ENCODE measurements at places on chromosomes 12 and 14.
A peak's percentile ranks its signal among the peaks of the same experiment; 100 is the strongest.

- no peak for DNase-seq
Observed at GRCh38 chr14:69156224-69156623, 3.3 kb upstream of the DCAF5 start.

DNA sequence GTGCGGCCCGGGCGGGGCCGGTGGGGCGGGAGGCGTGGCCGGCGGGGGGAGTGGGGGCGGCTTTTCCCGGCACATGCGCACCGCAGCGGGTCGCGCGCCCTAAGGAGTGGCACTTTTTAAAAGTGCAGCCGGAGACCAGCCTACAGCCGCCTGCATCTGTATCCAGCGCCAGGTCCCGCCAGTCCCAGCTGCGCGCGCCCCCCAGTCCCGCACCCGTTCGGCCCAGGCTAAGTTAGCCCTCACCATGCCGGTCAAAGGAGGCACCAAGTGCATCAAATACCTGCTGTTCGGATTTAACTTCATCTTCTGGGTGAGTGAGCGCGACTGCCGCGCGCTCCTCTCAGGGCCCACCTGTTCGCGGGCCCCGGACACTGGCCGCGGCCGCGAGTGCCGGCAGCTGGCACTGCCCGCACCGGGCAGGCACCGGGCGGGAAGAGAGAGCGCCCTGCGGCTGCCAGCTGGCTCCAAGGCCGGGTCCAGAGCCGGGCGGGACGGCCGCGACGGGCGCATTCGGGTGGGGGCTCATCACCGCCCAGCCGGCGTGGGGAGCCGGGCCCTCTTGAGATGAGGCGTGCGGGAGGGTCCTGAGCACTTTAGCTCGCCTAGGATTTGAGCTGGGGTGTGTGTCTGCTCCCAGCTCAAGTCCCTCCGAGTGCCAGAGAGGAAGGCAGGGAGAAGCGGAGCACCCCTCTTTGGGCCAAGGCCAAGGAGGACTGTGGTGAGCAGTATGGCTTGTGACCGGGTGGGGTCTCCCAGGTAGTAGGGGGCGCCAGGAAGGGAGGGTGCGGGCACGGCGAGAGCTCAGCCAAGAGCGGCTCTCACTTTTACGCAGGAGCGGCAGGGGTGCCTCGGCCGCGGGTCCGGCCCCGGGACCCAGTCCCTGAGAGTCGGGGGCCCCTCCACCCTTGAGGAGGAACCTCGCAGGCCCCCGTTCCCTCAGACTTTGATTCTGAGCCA is at the start of gene CD9:
Gene CD9, plus strand, starts transcription at position 145 of the 957 bp plus-strand sequence. Its CDS starts 100 bp downstream, at position 245.
- peak; percentile 43 for DNase-seq

DNA sequence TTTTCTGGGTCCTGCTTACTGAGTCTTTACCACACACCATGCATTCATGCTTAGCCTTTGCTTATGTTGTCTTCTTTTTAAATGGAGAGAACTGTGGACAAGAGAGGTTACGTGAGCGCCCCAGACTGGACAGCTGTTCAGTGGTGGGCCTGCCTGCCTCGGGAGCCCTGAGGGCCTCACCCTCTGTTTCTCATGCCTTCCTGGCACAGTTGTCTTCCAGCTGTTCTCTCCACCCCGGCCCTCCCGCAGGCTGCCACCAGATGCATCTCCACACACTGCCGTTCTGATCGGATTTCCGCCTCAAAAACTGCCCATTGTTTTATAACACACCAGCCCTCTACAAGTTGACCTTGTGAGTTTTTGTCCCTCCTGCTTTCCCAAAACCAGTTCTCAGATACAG is 100.8 kb downstream of the SAMD4A start:
- DNase-seq, result no peak

DNA sequence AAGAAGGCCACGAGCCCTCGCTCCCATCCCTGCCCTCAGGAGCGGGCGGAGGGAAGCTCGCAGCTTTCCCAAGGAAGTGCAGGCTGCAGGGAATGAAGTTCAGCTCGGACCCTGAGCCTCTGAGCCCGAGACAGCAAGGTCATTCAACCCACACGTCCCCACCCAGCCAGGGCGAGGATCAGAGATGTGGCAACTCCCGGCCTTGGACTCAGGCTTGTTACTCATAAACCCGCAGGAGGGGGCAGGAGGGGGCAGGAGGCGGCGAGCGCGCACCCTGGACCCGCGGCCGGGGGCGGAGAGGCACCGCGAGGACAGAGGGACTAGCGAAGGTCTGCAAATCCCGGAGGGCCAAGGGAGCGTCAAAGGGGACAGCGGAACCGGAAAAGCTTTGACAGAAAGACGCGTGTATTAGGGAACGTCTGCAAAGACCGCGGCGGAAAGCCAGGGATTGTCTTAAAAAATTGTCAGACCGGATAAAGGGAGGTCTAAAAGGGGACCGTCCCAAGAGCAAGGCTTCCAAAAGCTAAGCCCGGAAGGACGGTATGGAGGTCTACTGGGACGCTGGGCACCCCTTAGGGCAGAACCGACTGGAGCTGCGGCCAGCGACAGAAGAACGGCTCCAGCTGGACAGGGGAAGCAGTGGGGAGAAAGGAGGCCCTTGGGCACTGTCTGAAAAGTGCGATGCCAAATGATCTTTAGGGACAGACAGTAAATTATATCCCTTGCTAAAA is 611 bp upstream of the DCAF11 start:
- peak; percentile 63 for DNase-seq
